ENCODE measurements at places on chromosomes 3 and 15. TPM values are rescaled to one million over a fixed set of nuclear protein-coding genes. Genes with fewer than 3 reads are reported as not detected.
A peak's percentile ranks its signal among the peaks of the same experiment; 100 is the strongest.

Gene COLQ
- total RNA-seq = 0.57 TPM

GRCh38 chr15:75008221-75008625 lies 12.9 kb downstream of the SCAMP5 start:
- no peak for ATAC-seq

DNA sequence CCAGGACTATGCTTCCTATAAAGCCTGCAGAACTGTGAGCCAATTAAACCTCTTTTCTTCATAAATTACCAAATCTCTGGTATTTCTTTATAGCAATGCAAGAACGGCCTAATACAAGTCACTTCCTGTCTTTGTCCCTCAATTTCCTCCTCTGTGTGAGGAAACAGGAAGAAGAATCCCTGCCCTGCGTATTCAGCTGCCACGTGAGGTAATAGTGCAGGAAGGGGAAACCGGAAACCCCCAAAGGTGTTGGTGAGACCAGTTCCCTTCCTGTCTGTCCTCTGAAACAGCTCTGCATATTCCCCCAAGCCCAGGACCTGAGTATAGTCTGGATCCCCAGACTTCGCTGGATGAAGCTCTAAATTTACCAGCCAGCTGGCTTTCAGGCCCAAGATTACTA lies 18.1 kb upstream of the PTPN23 start:
- no peak for ATAC-seq

- no peak for ATAC-seq
These were observed 127.8 kb upstream of the LRRFIP2 start for GRCh38 chr3:37301980-37302708.

- no peak for ATAC-seq
These were observed 53.3 kb downstream of the SLC9A9 start for GRCh38 chr3:143794793-143795462.

DNA sequence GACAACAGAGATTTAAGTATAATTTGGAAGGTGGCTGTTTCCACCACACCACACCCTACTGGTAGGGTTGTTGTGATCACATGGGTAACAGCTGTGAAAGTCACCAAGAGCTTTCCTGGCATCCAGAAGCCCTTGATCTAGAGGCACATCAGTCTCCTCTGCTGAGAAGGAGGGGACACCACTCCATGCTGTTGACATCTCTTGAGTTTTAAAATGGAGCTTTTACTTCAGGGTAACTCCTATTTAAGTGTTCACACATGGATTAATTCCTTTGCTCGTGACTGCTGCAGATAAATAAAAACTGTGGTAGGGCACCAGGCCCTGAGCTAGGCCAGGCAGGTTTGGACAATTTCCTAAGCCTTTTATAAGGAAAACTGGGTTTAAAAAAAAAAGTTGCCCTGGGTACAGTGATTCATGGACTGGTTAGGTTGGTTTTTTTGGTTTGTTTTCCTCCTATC lies 7.5 kb downstream of the EXOSC7 start:
- no peak for ATAC-seq

DNA sequence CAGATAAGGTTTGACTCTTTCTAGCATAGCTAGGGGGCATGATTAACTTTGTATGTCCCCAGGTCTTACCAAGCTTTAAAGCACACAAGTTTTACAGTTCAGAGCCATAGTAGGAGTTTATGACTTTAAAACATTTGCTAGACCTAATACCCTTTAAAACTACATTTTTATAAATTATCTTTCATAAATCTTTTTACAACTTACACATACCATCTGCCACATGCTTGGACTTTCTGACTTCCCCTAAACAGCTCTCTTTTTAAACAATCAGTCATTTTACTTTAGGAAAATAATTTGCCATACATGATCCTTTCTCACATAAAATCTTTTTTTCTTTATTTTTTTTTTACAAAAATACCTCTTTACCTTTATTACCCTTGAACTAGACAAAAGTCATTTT lies 735.3 kb upstream of the CADM2 start:
- no peak for ATAC-seq

- no peak for ATAC-seq
These were observed 164.5 kb upstream of the PROK2 start for GRCh38 chr3:71949442-71949841.

- peak; percentile 82 for ATAC-seq
These were observed 82.1 kb downstream of the DUT start for GRCh38 chr15:48413304-48413703.

DNA sequence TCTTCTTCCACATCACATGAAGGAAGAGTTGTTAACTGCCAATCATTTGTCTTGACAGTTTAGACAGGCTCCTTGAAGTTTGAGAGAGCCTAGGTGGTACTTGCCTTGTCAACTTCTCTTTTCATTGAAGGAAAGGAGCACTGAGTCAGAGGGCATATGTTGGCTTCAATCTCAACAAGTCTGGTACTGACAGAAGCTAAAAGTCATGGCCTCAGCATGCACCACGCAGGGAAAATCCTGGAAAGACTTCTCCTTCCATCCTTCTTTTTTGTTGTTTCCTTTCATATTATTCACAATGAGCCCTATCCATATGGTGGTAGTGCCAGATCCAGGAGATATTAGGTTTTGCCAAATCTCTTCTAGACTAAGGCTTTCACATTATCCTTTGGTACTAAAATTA lies 1272.5 kb downstream of the ROBO1 start:
- no peak for ATAC-seq

Gene ATG7
- total RNA-seq = 37.6 TPM

Gene ROBO1
- 15.3 TPM for total RNA-seq

DNA sequence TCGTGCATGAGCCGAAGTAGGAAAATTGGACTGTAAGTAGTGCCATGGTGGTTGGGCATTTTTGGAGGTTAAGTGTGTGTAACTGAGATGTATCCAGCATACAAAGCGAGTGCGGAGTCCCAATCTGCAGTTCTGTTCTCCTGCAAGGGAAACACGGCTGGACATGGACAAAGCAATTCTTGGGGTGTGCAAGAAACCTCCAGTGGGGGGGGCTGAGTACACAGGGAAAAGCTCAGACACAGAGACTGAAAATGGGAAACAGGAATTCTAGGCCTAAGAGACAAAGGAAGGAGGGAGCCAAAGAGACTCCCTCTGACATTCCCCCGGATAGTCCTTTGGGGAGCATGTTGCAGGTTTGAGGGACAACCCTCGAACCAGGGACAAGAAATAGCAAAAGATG lies 83.2 kb upstream of the PLSCR4 start:
- no peak for ATAC-seq

- ATAC-seq = no peak
These were observed 55.1 kb upstream of the TGFBR2 start for GRCh38 chr3:30551266-30551665.

Gene CYP11A1
- 0.67 TPM for total RNA-seq

DNA sequence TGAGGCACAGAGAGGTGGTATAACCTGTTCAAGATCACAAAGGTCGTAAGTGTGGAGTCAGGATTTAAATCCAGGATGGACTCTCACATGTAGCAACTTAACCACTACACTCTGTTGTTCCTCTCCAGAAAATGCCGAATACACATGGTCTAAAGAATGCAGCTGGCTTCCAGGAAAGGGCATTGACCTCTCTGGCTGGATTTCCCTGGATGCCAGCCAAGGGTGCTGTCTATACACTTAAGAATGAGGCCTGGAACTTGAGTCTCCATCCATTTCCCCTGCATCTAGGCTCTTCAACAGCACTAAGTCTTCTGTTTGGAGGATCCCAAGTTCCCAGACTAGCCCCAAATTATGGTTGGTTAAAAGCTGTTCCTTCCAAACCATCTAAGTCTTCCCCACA lies 60.5 kb downstream of the CERS3 start:
- no peak for ATAC-seq

DNA sequence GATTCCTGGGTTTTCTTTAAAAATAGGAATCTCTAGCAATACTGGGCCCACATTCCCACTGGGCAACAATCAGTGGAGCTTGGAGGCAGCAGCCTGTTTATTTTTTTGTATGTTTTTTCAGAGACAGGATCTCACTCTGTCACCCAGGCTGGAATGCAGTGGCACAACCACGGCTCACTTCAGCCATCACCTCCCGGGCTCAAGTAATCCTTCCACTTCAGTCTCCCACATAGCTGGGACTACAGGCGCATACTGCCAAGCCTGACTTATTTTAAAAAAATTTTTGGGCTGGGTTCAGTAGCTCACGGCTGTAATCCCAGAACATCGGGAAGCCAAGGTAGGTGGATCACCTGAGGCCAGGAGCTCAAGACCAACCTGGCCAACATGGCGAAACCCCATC lies 29.1 kb upstream of the GNB5 start:
- no peak for ATAC-seq

Gene CFAP92
- 1.3 TPM for total RNA-seq

DNA sequence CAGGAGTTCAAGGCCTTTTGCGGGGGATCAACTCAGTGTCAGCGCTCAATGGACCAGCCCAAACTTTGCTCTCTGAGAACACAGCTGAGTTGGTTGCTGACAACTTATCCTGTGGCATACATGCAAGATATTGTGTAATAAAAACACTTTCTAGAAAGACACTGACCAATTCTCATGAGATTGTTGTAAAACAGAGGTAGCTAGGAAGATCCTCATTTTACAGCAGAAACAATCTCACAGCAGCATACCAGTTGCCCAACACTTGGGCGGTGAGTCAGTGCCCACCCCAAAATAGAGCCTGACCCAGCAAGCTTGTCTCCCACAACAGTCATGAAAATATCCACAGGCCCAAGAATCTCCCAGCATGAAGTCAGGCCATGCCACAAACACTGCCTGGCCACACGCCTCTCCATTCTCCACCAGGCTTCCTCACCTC lies 18.2 kb downstream of the KLHL6 start:
- ATAC-seq = peak; percentile 53

DNA sequence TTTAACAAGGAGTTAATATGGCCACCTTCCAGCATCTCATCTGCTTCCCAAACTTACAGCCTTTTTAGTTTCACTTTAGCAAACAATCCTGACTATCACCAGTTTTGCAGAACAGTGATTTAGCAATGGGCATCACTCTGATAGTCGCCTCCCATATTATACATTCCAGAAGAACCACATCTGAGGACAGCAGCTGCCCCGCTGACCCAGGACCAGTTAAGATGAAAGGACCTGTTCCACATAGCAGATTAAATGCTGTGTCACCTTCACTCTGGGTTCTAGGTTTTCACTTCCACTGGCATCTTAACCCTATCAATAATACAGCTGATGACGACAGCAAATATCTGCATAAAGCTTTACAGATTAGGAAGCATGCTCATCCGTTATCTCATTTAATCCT lies 99.8 kb downstream of the TRIM69 start:
- ATAC-seq = no peak

GRCh38 chr3:156750191-156750873 lies 75.8 kb upstream of the LEKR1 start:
- no peak for ATAC-seq

Gene STRC
- total RNA-seq = not detected

DNA sequence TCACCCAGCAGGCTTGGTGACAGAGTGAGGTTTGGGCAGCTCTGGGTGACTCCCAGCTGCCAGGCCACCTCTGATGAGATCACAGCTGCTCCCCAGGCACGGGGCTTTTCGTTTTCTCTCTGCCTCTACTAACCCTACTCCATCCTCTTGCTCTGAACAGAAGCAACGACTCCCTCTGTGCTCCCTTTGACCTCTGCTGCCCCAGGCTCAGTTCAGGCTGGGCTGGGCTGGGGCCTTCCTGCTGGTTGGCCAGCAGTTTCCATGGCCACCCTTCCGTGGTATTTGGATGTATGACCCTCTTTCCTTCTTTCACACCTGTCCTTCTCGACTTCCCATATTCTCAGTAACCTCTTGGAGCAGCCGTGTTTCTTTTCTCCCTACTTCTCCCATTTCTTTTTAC lies 8.6 kb downstream of the RGMA start:
- no peak for ATAC-seq

GRCh38 chr3:126654571-126655383 lies at the start of gene TXNRD3:
TXNRD3 (minus strand) TSS chr3:126655124.
- ATAC-seq = peak; percentile 92

Gene TLNRD1
- 17.0 TPM for total RNA-seq

- no peak for ATAC-seq
These were observed 45.5 kb upstream of the CGNL1 start for GRCh38 chr15:57330619-57331340.

Gene CAMK2N2
- not detected for total RNA-seq

DNA sequence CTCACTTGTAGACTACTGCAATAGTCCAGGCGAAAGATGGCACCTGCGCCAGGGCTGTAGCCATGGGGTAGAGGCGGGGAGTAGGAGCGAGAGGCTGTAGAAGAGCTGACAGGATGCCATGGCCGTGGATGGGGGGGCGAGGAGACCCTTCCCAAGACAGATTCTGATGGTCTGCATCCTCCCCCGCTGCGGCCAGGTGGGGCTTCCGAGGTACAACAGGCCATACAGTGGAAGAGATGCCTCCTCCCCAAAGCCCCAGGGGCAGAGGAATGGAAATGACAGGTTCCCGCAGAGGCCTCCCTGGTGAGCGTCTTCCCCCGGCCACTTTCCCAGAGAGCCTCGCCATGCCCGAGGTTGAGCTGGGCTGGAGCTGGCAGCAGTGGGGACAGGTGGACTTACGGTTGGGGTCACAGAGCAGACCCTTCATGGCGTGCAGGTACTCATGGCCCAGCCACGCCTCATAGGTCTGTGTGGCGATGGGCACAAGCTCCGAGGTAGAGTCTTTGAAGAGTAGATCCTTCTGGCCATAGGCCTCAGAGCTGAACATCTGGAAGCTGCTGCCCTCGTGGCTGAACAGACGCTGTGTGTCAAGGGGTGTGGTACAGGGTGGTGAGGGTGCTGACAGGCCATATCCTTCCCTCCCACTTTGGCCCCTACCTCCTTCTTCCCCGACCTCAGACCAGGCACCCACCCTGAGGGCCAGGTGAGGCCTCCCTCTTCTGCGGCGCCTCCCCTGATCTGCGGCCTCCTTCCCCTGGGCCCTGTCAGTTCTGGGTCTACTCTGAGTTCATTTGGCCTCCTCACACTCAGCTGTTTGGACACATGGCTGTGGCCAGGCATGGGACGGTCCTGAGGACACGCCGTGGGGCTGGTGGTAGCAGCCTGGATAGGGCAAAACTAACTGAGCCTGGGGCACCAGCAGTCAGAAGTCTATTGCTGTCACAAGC lies 13.6 kb downstream of the MELTF start:
- no peak for ATAC-seq
